ENCODE measurements at places on chromosomes 7 and 10. TPM values are rescaled to one million over a fixed set of nuclear protein-coding genes. Genes with fewer than 3 reads are reported as not detected.
A peak's percentile ranks its signal among the peaks of the same experiment; 100 is the strongest.

DNA sequence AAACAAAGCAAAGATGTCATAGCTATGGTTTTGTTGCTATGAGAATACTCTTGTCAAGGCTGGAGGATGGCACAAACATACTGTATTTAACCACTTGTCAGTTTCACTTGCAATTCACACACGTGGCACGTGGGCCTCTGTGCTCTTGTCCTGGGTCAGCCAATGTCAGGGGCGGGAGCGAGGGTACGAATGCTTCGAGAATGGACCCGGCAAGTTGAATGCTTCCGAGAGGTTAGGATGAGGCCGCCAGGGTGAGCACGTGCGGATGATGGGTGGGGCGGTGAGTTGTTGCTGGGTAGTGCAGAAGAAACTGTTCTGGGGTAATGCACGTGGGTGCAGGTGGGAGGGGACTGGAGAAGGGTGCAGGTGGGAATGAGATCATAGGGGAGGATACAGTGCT, 10.4 kb upstream of the OCM2 start:
- no peaks in the 10 kb centered on the region for H3K4me1 ChIP-seq
- no peaks in the 10 kb centered on the region for H3K36me3 ChIP-seq
- no peak for DNase-seq
- peaks cover 11% of the 10 kb centered on the region for H3K27me3 ChIP-seq
- H3K27ac ChIP-seq = no peak overlapping the region

GRCh38 chr10:11304906-11305585, 287.4 kb downstream of the CELF2 start:
- no peak overlapping the region for H3K27ac ChIP-seq
- H3K4me3 ChIP-seq = no peak overlapping the region
- H3K27me3 ChIP-seq = no peaks in the 10 kb centered on the region
- DNase-seq = no peak

Gene PNLIPRP1
- total RNA-seq = not detected

DNA sequence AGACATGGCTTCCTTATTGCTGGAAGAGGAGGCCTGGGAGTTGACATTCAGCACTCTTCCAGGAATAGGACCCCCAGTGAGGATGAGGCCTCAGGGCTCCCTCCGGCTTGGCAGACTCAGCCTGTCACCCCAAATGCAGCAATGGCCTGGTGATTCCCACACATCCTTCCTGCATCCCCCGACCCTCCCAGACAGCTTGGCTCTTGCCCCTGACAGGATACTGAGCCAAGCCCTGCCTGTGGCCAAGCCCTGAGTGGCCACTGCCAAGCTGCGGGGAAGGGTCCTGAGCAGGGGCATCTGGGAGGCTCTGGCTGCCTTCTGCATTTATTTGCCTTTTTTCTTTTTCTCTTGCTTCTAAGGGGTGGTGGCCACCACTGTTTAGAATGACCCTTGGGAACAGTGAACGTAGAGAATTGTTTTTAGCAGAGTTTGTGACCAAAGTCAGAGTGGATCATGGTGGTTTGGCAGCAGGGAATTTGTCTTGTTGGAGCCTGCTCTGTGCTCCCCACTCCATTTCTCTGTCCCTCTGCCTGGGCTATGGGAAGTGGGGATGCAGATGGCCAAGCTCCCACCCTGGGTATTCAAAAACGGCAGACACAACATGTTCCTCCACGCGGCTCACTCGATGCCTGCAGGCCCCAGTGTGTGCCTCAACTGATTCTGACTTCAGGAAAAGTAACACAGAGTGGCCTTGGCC, 4.3 kb downstream of the PGAM2 start:
- H3K4me3 ChIP-seq = no peak overlapping the region
- peaks cover 63% of the 10 kb centered on the region for H3K36me3 ChIP-seq
- peak; percentile 30 for DNase-seq
- H3K4me1 ChIP-seq = peaks cover 22% of the 10 kb centered on the region

DNA sequence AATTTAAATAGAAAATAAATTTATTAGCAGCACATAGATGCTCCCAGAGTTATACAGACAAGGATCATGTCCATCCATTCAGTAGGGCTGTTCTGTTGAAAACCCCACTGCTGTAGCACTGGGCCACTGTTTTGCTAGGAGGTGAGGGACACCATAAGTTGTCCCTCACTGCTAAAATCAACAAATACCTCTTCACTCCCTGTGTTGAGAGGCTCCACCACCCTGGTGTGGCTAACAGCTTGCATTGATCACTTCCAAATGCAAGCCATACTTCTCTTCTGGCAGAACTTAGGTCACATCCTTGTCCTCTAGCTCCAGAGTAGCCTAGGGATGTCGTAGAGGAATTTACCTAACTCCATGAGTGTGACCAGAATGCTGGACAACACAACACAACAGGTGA, 55.4 kb downstream of the MDFIC start:
- H3K27me3 ChIP-seq = no peaks in the 10 kb centered on the region
- no peak overlapping the region for H3K27ac ChIP-seq
- H3K36me3 ChIP-seq = no peaks in the 10 kb centered on the region
- no peak for DNase-seq
- H3K4me3 ChIP-seq = no peak overlapping the region
- peaks cover 51% of the 10 kb centered on the region for H3K4me1 ChIP-seq

Gene ACHE
- 0.97 TPM for total RNA-seq

Gene CLEC2L
- total RNA-seq = not detected

DNA sequence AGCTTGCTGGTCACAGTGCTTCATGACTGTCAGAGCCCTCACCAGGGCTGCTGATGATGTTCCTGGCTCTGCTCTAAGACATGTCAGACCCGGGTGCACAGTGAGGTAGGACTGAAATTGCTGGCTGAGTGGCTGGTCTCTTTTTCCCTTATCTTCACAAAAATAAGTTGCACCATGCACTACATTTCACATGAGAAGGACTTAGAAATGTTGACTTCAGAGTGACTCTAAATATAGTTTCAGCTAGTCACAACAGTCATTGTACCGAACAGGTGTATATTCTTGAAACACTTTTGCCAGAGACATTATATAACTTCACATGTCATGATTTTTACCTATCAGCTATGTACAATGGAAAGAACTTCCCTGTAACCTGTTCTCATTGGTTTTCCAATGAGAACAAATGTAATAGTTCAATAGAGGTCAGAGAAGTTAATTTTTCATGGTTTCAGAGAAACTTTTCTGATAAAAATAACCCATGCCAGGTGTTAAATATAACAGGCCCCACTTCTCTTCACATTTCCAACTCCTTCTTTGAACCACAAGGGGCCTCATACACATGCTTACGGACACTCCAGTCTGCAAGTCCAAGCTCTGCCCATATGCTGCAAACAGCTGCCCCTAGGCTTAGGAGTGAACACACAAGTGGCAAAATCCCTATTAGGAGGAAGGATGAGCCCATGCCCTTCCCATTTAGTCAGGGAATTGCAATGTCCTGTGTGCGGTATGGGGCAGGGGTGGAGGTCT, 115.6 kb downstream of the CDK6 start:
- H3K4me3 ChIP-seq = no peak overlapping the region
- no peak for DNase-seq
- H3K36me3 ChIP-seq = peaks cover 9% of the 10 kb centered on the region
- no peaks in the 10 kb centered on the region for H3K27me3 ChIP-seq
- H3K27ac ChIP-seq = no peak overlapping the region
- H3K4me1 ChIP-seq = peaks cover 38% of the 10 kb centered on the region

DNA sequence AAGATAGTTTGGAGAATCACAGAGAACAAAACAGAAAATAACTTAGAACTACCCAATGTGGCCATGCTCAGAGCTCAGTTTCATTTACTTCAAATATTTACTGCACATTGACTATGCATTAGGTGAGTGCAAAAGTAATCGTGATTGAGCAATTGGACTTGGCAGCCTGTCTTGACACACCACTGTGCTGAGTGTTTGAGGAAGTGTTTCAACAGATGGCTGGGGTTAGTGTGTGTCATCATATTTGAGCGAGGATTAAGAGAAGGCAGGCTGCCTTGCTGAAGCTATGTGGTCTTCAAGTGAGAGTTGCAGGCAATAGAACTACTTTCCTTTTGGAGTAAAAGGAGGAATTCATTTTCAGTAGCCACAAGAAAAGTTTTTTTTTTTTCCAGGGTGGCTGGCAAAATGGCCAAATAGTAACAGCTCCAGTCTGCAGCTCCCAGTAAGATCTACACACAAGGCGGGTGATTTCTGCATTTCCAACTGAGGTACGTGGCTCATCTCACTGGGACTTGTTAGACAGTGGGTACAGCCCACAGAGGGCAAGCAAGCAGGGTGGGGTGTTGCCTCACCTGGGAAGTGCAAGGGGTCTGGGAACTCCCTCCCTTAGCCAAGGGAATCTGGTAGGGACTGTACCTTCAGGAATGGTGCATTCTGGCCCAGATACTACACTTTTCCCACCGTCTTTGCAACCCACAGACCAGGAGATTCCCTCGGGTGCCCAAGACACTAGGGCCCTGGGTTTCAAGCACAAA, 37.6 kb downstream of the AKR1C4 start:
- peaks cover 6% of the 10 kb centered on the region for H3K4me1 ChIP-seq
- H3K4me3 ChIP-seq = no peak overlapping the region
- no peak overlapping the region for H3K27ac ChIP-seq
- DNase-seq = no peak
- no peaks in the 10 kb centered on the region for H3K36me3 ChIP-seq

DNA sequence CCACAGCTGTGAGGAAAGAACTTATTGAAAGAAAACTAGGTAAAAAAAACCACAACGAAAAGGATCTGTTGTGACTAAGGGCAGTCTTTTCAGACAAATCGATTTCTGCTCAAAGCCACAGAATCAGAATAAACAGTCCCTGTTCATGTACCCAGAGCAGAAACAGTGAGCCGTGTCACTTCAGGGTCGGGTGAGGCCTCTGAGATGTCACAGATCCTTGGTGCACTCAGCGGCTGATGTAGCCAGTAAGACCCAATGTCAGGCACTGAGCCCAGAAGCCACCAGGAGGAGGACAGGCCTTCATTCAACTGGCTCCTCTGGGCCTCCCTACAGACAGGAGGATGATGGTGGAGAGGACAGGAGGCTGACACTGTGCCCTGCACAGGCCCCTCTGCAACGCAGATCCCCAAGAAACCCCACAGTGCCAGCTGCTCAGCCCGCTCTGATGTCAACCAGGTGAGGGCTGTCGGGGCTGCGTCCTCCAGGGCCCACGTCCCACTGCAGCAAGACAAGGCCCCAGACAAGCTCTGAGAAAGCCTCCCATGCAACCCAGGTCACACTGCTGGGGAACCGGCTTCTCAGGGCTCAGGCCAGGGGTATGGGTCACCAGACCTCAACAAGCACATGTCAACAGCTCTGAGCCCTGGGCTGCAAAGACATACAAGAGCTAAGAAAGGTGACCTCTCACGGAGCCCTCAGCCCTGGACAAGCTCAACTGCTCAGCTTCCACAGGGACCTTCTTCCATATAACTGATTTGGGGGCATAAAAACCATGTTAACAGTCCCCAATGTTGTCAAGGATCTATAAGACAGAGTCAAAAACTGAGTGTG, 190.6 kb downstream of the PARD3 start:
- H3K4me3 ChIP-seq = no peak overlapping the region
- H3K27ac ChIP-seq = no peak overlapping the region
- no peaks in the 10 kb centered on the region for H3K36me3 ChIP-seq
- no peak for DNase-seq
- peaks cover 6% of the 10 kb centered on the region for H3K4me1 ChIP-seq

- H3K27me3 ChIP-seq = no peaks in the 10 kb centered on the region
- H3K4me3 ChIP-seq = no peak overlapping the region
- no peak overlapping the region for H3K27ac ChIP-seq
- no peaks in the 10 kb centered on the region for H3K4me1 ChIP-seq
Measured at GRCh38 chr7:74726309-74727101, 47.3 kb upstream of the NCF1 start.

- DNase-seq = no peak
- no peaks in the 10 kb centered on the region for H3K4me1 ChIP-seq
Measured at GRCh38 chr10:97065128-97065527, 120.6 kb downstream of the SLIT1 start.

GRCh38 chr7:15838265-15838664, 151.8 kb upstream of the MEOX2 start:
- no peak overlapping the region for H3K4me3 ChIP-seq
- no peak for DNase-seq
- H3K27me3 ChIP-seq = no peaks in the 10 kb centered on the region
- H3K36me3 ChIP-seq = no peaks in the 10 kb centered on the region
- H3K4me1 ChIP-seq = no peaks in the 10 kb centered on the region
- no peak overlapping the region for H3K27ac ChIP-seq

DNA sequence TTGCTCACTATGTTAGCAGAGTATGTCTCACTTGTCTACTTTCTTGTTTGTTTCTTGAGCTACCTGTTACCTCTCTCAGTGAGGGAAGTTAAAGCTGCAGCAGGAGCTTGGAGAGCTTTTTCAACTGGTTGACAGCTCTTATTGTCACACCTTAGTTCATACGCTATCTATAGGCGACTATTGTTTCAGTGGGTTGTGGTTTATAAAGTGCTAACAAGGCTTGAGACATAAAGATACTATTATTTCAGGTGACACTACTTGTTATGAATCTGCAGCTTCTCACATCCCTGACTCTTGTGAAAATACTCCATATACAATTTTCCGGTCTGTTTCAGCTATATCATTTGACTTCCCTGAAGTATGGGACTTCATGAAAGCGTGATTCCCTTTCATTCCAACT, 167.4 kb downstream of the CSTF2T start:
- H3K36me3 ChIP-seq = no peaks in the 10 kb centered on the region
- no peak overlapping the region for H3K27ac ChIP-seq
- H3K27me3 ChIP-seq = no peaks in the 10 kb centered on the region
- H3K4me1 ChIP-seq = peaks cover 4% of the 10 kb centered on the region

GRCh38 chr10:92387289-92387940, 96.4 kb downstream of the MARCHF5 start:
- no peak overlapping the region for H3K4me3 ChIP-seq
- no peak for DNase-seq
- no peaks in the 10 kb centered on the region for H3K36me3 ChIP-seq
- H3K4me1 ChIP-seq = no peaks in the 10 kb centered on the region
- no peak overlapping the region for H3K27ac ChIP-seq

- no peaks in the 10 kb centered on the region for H3K27me3 ChIP-seq
- no peak overlapping the region for H3K27ac ChIP-seq
- H3K4me3 ChIP-seq = no peak overlapping the region
- no peak for DNase-seq
- no peaks in the 10 kb centered on the region for H3K4me1 ChIP-seq
Measured at GRCh38 chr10:120643351-120643750, 186.3 kb downstream of the PLPP4 start.

GRCh38 chr10:36021096-36021495, 379.0 kb upstream of the FZD8 start:
- H3K4me3 ChIP-seq = no peak overlapping the region
- no peak for DNase-seq
- no peaks in the 10 kb centered on the region for H3K36me3 ChIP-seq
- H3K4me1 ChIP-seq = no peaks in the 10 kb centered on the region
- no peak overlapping the region for H3K27ac ChIP-seq

Gene BAZ1B
- 56.0 TPM for total RNA-seq

DNA sequence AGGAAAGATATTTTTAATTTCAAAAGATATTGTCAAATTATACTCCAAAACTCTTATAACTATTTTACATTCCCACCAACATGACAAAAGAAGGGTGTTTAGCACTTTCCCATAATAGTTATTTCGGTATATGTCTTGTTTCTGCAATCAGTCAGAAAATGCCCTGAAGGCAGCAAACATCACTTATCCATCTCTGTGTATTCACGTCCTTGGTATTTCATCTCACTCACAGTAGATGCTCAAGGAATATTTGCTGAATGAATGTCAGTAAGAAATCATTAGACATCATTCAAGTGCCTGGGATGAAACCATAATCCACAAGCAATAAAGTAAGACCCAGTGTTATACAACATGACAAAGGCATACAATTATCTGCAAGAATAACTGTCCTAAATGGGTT, 112.7 kb downstream of the GFRA1 start:
- no peak overlapping the region for H3K4me3 ChIP-seq
- H3K4me1 ChIP-seq = no peaks in the 10 kb centered on the region
- no peaks in the 10 kb centered on the region for H3K27me3 ChIP-seq

GRCh38 chr10:102644066-102644645, at the start of gene TRIM8:
Gene TRIM8, plus strand, starts transcription at chr10:102644479. Its CDS starts 139 bp downstream, at chr10:102644618.
- H3K4me3 ChIP-seq = peak within 1 kb of the TSS; percentile 91
- H3K36me3 ChIP-seq = peaks cover 9% of the 10 kb centered on the region
- peak within 1 kb of the TSS; percentile 99 for H3K27ac ChIP-seq
- peak; percentile 74 for DNase-seq

Measured in lower lobe of right lung (tissue), 2 donors.